Naive B cell (primary cell): ENCODE measurements at places on chromosomes 11 and 22. TPM values are rescaled to one million over a fixed set of nuclear protein-coding genes. Genes with fewer than 3 reads are reported as not detected.
A peak's percentile ranks its signal among the peaks of the same experiment; 100 is the strongest.

DNA sequence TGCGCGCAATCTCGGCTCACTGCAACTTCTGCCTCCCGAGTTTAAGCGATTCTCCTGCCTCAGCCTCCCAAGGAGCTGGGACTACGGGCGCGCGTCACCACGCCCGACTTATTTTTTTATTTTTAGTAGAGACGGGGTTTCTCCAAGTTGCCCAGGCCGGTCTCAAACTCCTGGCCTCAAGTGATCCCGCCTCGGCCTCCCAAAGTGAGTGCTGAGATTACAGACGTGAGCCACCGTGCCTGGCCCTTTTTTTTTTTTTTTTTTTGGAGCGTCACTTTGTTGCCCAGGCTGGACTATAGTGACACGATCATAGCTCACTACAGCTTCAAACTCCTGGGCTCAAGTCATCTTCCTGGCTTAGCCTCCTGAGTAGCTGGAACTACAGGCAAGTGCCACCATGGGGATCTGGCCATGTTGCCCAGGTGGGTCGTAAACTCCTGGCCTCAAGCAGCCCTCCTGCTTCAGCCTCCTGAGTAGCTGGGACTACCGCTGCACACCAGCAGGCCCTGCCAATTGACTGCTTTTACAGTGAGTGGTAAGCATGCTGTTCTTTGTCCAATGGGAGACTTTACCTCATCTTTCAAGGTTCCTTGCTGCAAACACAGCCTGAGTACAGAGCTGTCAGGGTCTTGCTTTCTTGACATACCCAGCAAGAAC is 600 bp upstream of the CENPM start:
- H3K36me3 ChIP-seq: no peaks in the 10 kb centered on the region
- H3K27ac ChIP-seq: no peak overlapping the region
- H3K4me3 ChIP-seq: peak overlapping the region; percentile 5
- no peak for DNase-seq

Gene KRTAP5-1
- not detected for polyA plus RNA-seq

DNA sequence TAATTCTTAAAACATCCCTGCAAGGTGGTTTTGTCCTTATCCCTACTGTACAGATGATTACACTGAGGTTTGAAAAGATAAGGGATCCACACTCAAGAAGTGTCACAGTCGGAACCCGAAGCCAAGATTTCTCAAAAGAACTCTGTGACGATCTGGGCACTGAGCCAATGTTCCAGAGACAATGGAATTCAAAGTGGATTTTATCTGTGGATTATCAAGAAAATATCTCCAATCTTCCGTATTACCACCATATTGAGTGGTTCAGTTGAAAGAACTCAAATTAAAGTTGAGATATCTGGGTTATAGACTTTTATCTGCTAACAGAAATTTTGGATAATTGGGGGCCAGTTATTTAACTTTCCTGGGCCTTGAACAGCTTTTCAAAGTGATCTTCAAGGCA is 100.0 kb upstream of the GRAMD1B start:
- H3K27ac ChIP-seq: no peak overlapping the region
- no peak overlapping the region for H3K4me3 ChIP-seq
- no peak for DNase-seq
- no peaks in the 10 kb centered on the region for H3K36me3 ChIP-seq

GRCh38 chr22:42913874-42914510 is 56.9 kb upstream of the ARFGAP3 start:
- no peaks in the 10 kb centered on the region for H3K27me3 ChIP-seq
- H3K4me1 ChIP-seq: peaks cover 33% of the 10 kb centered on the region
- DNase-seq: no peak
- H3K4me3 ChIP-seq: no peak overlapping the region

- DNase-seq: no peak
- peaks cover 22% of the 10 kb centered on the region for H3K4me1 ChIP-seq
- no peak overlapping the region for H3K27ac ChIP-seq
- H3K36me3 ChIP-seq: no peaks in the 10 kb centered on the region
These were observed 198.4 kb downstream of the MAML2 start for GRCh38 chr11:96144553-96144952.

GRCh38 chr11:13891911-13892310 is 70.6 kb upstream of the SPON1 start:
- no peak for DNase-seq
- H3K4me1 ChIP-seq: peaks cover 1% of the 10 kb centered on the region
- peaks cover 3% of the 10 kb centered on the region for H3K36me3 ChIP-seq
- H3K27ac ChIP-seq: no peak overlapping the region

DNA sequence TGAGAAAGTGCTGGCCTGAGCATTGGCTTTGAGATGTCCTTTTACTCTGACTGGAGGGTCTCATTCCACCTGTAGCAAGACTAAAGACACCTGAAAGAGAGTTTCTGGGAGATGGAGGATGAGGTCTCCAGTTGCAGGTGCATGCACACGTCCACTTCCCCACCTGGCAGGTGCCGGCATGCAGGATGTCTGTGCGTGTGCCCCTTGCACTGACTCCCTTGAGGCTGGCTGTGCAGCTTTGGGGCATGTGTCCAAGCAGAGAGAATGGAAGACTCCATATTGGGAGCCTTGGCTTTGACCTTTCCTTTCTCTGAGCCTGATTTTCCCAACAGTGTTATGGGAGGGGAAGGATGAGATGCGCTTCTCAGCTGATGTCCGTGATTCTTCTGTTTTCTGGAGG is 44.0 kb upstream of the TUB start:
- H3K27ac ChIP-seq: no peak overlapping the region
- peaks cover 9% of the 10 kb centered on the region for H3K4me1 ChIP-seq
- peaks cover 60% of the 10 kb centered on the region for H3K27me3 ChIP-seq
- H3K4me3 ChIP-seq: no peak overlapping the region
- no peak for DNase-seq

DNA sequence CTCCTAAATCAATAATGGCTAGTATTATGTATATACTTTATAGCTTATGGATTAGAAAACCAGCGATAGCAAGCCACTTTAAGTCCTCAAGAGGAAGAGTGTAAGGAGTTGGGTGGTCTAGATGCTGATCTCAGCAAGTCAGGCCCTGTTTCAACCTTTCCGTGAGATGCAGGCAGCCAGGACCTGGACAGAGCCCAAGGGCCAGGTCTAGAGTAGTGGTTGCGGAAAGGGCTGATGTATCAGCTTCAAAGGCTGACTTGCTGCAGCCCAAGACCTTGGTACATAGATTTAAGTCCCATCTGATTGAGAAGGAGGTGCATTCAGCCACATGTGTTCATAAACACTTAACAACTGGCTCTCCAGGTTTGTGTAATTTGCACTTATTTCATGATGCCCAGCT is 33.4 kb downstream of the FLI1 start:
- H3K36me3 ChIP-seq: peaks cover 14% of the 10 kb centered on the region

Gene NPTXR
- 0.05 TPM for polyA plus RNA-seq

Gene SEC14L3
- not detected for polyA plus RNA-seq

GRCh38 chr11:109853156-109853776 is 239.9 kb upstream of the ZC3H12C start:
- no peaks in the 10 kb centered on the region for H3K4me1 ChIP-seq
- no peaks in the 10 kb centered on the region for H3K36me3 ChIP-seq
- H3K4me3 ChIP-seq: no peak overlapping the region
- no peaks in the 10 kb centered on the region for H3K27me3 ChIP-seq
- no peak overlapping the region for H3K27ac ChIP-seq
- no peak for DNase-seq

Gene UBQLNL
- not detected for polyA plus RNA-seq

GRCh38 chr11:43434893-43435292 is 76.2 kb downstream of the TTC17 start:
- no peak overlapping the region for H3K4me3 ChIP-seq
- peaks cover 58% of the 10 kb centered on the region for H3K36me3 ChIP-seq
- H3K4me1 ChIP-seq: peaks cover 3% of the 10 kb centered on the region
- H3K27me3 ChIP-seq: no peaks in the 10 kb centered on the region
- no peak for DNase-seq

- no peaks in the 10 kb centered on the region for H3K36me3 ChIP-seq
- DNase-seq: no peak
- peaks cover 41% of the 10 kb centered on the region for H3K27me3 ChIP-seq
These were observed 67.5 kb downstream of the NFAM1 start for GRCh38 chr22:42364604-42365110.

Gene GUCY1A2
- polyA plus RNA-seq: not detected

DNA sequence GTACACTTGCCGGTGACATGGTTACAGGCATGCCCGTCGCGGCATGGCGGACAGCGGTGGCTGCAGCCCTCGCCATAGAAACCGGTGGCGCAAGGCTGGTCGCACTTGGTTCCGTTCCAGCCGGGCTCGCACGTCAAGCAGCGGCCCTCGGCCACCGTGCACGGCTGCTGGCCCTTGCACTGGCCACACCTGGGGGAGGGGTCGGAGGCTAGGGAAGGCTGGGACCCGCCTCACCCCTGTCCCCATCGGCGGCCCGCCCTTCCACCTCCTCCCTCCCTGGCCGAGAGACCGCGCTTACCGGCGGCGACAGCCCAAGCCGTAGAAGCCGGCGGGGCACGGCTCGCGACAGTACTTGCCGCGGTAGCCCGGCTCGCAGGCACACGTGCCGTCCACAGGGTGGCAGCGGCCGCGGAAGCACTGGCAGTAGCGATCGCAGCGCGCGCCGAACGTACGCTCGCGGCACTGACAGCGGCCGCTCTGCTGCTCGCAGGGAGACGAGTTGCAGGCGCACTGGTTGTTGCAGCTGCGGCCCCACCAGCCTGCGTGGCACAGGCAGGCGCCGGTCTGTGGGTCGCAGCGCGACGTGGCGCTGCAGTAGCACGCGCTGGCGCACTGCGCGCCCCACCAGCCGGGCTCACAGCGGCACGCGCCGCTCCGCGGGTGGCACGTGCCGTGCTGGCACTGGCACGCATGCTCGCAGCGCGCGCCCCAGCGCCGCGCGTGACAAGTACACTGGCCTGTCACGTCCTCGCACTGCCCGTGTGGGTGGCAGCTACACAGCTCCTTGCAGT is 6.7 kb downstream of the SCARF2 start:
- H3K4me3 ChIP-seq: peak overlapping the region; percentile 91
- H3K27ac ChIP-seq: no peak overlapping the region
- peaks cover 13% of the 10 kb centered on the region for H3K36me3 ChIP-seq
- peak; percentile 54 for DNase-seq

DNA sequence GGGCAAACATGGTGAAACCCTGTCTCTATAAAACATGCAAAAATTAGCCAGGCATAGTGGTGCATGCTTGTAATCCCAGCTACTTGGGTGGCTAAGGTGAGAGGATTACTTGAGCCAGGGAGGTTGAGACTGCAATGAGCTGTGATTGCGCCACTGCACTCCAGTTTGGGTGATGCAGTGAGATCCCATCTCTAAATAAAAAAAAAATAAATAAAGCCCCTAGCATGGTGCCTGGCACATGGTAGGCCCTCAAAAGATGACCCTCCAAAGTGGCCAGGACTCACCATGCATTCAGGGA is 74.6 kb downstream of the PTPRJ start:
- H3K4me3 ChIP-seq: peak overlapping the region; percentile 81
- peaks cover 89% of the 10 kb centered on the region for H3K4me1 ChIP-seq
- DNase-seq: no peak
- no peaks in the 10 kb centered on the region for H3K27me3 ChIP-seq
- no peak overlapping the region for H3K27ac ChIP-seq

DNA sequence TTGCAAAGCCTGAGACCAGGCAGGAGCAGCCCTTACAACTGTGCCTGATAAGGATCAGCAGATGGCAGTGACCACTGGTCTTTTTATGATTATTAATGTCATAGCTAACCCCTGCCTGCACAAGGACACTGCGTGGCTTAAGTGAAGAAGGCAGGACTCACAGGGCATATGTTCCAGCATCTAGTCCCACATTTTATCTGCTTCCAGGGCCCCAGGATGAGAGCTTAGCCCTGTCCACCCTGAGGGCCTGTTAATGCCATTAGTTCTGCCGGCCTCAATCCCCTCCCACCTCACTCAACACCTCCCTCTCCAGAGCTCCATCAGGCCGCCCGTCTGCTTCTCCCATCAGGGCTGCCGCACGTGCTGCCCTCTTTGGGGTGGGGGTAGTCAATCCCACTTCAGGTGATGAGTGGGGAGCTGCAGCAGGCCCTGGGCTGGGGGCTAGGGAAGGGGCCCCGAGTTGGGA is 33.1 kb upstream of the TSPAN18 start:
- no peak overlapping the region for H3K4me3 ChIP-seq
- H3K36me3 ChIP-seq: no peaks in the 10 kb centered on the region
- no peak for DNase-seq
- H3K4me1 ChIP-seq: peaks cover 4% of the 10 kb centered on the region
- H3K27ac ChIP-seq: no peak overlapping the region

DNA sequence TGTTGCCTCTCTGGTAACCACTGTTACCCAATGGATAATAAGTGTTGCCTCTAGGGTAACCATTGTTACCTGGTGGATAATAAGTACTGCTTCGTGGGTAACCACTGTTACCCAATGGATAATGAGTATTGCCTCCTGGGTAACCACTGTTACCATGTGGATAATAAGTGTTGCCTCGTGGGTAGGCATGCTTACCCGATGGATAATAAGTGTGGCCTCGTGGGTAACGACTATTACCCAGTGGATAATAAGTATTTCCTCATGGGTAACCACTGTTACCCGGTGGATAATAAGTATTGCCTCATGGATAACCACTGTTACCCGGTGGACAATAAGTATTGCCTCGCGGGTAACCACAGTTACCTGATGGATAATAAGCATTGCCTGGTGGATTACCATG is 13.8 kb upstream of the NXPE4 start:
- no peaks in the 10 kb centered on the region for H3K27me3 ChIP-seq
- no peaks in the 10 kb centered on the region for H3K36me3 ChIP-seq
- no peak overlapping the region for H3K4me3 ChIP-seq
- DNase-seq: no peak
- no peaks in the 10 kb centered on the region for H3K4me1 ChIP-seq
- H3K27ac ChIP-seq: no peak overlapping the region

DNA sequence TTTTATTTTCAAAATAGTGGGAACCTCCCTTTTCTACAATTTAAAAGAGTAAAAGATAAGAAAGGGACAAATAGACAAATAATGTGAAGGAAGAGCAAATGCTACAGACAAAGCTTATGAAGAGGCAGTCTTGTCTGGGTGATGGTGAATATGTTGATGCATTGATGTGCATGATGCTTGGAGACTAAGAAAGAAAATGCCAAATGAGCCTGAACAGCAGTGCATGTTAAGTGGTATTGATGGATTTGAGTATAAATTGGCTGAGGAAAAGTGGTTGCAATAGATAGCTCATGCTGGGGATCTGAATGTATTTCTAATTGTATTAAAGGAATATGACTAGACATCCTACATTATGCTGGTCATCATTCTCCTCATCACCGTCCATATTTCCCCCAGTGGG is 268.6 kb upstream of the ANO5 start:
- H3K27me3 ChIP-seq: no peaks in the 10 kb centered on the region
- H3K27ac ChIP-seq: no peak overlapping the region
- H3K4me3 ChIP-seq: no peak overlapping the region
- no peaks in the 10 kb centered on the region for H3K36me3 ChIP-seq
- no peak for DNase-seq

Gene NXPE2
- polyA plus RNA-seq: not detected

Gene TPBGL
- polyA plus RNA-seq: not detected

- no peaks in the 10 kb centered on the region for H3K36me3 ChIP-seq
- no peak overlapping the region for H3K4me3 ChIP-seq
- DNase-seq: no peak
- H3K27me3 ChIP-seq: no peaks in the 10 kb centered on the region
- peak overlapping the region; percentile 28 for H3K27ac ChIP-seq
- H3K4me1 ChIP-seq: peaks cover 28% of the 10 kb centered on the region
These were observed 2.0 kb downstream of the PYGM start for GRCh38 chr11:64757549-64758329.

GRCh38 chr11:94519478-94520084 is 7.3 kb downstream of the C11orf97 start:
- H3K27me3 ChIP-seq: peaks cover 17% of the 10 kb centered on the region
- H3K27ac ChIP-seq: no peak overlapping the region
- DNase-seq: peak; percentile 15
- H3K4me1 ChIP-seq: no peaks in the 10 kb centered on the region

GRCh38 chr22:20216863-20217499 is 51.1 kb downstream of the RTN4R start:
- H3K4me1 ChIP-seq: peaks cover 8% of the 10 kb centered on the region
- H3K27me3 ChIP-seq: peaks cover 5% of the 10 kb centered on the region
- no peak overlapping the region for H3K27ac ChIP-seq
- no peak for DNase-seq
- no peak overlapping the region for H3K4me3 ChIP-seq
